ENCODE measurements at places on chromosomes 7 and 10. TPM values are rescaled to one million over a fixed set of nuclear protein-coding genes. Genes with fewer than 3 reads are reported as not detected.

GRCh38 chr10:113665806-113666354, 2.0 kb upstream of the NRAP start:
- peaks cover 6% of the 10 kb centered on the region for H3K27me3 ChIP-seq
- H3K27ac ChIP-seq, result no peak overlapping the region
- no peak for DNase-seq

DNA sequence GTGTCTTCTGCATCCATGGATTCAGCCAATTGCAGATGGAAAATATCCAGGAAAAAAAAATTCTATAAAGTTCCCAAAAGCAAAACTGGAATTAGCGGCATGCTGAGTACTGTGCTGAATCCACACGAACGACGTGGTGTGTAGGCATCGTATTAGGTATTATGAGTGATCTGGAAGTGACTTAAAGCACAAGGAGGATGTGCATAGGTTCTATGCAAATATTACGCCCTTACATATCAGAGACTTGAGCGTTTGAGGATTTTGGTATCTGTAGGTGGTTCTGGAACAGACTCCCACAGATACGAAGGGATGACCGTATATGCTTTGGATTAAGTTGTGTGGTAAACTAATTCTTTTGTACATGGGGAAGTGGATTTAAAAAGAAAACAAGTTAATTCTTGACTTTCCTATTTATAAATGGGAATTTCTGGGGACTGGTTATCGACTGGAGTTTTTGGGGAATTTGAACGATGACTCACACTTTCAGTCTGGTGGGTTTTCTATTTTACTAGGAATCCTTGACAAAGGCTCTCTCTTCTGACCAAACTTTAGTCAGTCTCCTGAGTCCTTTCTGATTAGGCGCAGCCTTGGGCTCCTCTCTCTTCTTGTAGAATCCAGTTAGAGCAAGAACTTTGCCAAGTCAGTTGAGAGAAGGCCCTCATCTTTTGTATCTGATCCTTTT, 5.4 kb upstream of the NUB1 start:
- no peak overlapping the region for H3K4me3 ChIP-seq
- DNase-seq, result no peak
- H3K27ac ChIP-seq, result no peak overlapping the region
- H3K4me1 ChIP-seq, result peaks cover 5% of the 10 kb centered on the region
- H3K27me3 ChIP-seq, result no peaks in the 10 kb centered on the region

- no peak overlapping the region for H3K27ac ChIP-seq
- H3K4me1 ChIP-seq, result peaks cover 11% of the 10 kb centered on the region
- no peak for DNase-seq
- no peaks in the 10 kb centered on the region for H3K36me3 ChIP-seq
- H3K27me3 ChIP-seq, result no peaks in the 10 kb centered on the region
These were observed 348.8 kb upstream of the C7orf33 start for GRCh38 chr7:148241700-148242293.

DNA sequence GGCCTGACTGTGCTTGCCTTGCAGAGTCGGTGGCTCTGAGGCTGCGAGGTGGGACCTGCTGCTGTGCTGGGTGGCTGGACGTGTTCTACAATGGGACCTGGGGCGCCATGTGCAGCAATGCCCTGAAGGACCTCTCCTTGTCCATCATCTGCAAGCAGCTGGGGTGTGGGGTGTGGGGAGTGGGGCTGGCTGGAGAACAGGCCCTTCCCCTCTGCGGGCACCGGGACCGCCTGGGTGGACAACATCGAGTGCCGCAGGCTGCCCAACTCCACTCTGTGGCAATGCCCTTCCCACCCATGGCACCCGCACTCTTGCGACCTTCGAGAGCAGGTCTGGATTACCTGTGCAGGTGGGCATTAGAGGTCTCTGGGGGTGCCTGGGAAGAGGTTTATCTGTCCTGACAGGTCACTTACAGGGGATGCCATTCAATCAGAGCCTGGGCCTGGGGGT, 10.9 kb downstream of the SCART1 start:
- H3K4me3 ChIP-seq, result no peak overlapping the region
- no peak overlapping the region for H3K27ac ChIP-seq
- DNase-seq, result no peak
- H3K27me3 ChIP-seq, result no peaks in the 10 kb centered on the region

Gene GIMAP4
- total RNA-seq, result 2.1 TPM

Gene SMC3
- total RNA-seq, result 32.4 TPM

Gene GBX1
- not detected for total RNA-seq
